ENCODE measurements at places on chromosomes 6 and 20. TPM values are rescaled to one million over a fixed set of nuclear protein-coding genes. Genes with fewer than 3 reads are reported as not detected.

The ADA gene
- polyA plus RNA-seq, result 8.8 TPM

The DEFB119 gene
- not detected for polyA plus RNA-seq

The TPBG gene
- polyA plus RNA-seq, result 16.9 TPM

The LTB gene
- polyA plus RNA-seq, result 3.0 TPM

The TMEM14C gene
- polyA plus RNA-seq, result 84.9 TPM

The DCDC2 gene
- polyA plus RNA-seq, result under 0.01 TPM

The ZNF311 gene
- polyA plus RNA-seq, result 0.46 TPM

The ZNF391 gene
- 0.51 TPM for polyA plus RNA-seq

The XKR7 gene
- not detected for polyA plus RNA-seq

The NRSN2 gene
- polyA plus RNA-seq, result 6.1 TPM

The NHLRC1 gene
- polyA plus RNA-seq, result 1.4 TPM

The CDSN gene
- polyA plus RNA-seq, result 0.02 TPM

The SSTR4 gene
- not detected for polyA plus RNA-seq

The DACT2 gene
- 0.83 TPM for polyA plus RNA-seq

The YWHAB gene
- 53.4 TPM for polyA plus RNA-seq

The RIMS1 gene
- 0.45 TPM for polyA plus RNA-seq

The BMP7 gene
- polyA plus RNA-seq, result 17.6 TPM

The LRRC1 gene
- polyA plus RNA-seq, result 15.2 TPM

The TRIM38 gene
- 5.7 TPM for polyA plus RNA-seq

The LRFN2 gene
- polyA plus RNA-seq, result 0.26 TPM

The DEFB125 gene
- not detected for polyA plus RNA-seq

The SUMO4 gene
- polyA plus RNA-seq, result 0.24 TPM

The CLPSL2 gene
- not detected for polyA plus RNA-seq

The OOEP gene
- 0.22 TPM for polyA plus RNA-seq

The HDDC2 gene
- polyA plus RNA-seq, result 68.9 TPM

The RGS17 gene
- polyA plus RNA-seq, result 4.1 TPM

The ASIP gene
- polyA plus RNA-seq, result not detected

The NRN1 gene
- polyA plus RNA-seq, result 3.3 TPM

The SLC22A3 gene
- 5.8 TPM for polyA plus RNA-seq

Measured in esophagus (tissue), 2 donors.